ENCODE measurements at places on chromosomes 2 and 18.
A peak's percentile ranks its signal among the peaks of the same experiment; 100 is the strongest.

DNA sequence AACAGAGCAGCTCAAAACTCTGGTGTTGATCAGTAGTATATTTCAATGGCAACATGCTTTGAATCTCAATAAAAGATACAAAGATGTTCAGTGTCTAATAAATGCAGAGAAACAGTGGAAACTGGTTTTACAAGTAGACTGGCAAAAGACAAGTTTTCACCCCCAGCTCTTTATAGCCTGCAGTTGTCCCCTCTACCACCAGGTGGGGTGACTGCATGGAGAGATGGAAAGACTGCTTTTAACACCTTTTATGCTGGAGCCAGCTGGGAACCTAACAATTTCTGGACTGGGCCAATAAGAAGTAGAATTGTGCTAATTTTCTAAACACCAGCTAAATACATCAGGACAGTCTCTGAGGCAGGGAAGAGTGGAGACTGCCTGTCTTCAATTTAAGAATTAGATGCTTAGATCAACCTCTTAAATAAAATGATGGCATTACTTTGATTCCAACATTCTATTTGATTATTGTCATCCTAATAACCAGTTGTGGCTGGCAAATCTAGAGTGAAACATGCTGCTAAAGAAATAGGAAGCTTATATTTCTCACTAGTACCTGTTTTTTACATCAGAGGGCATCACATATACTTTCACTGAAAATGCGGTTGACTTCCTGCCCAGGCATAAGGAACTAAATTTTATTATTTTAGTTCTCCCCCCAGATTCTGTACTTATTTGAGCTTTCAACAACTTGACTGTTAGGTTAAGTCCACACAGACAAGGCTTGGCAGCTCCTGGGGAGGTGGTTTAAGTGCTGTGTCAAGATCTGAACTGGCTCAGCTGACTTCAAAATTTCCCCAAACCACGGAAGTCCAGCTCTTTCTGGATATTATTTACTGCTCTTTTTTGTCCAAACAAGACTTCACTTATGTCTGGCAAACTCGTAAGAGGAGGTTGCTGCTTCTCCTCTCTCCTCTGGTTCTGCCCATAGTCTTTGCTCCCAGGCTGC, 140.5 kb downstream of the TPGS2 start:
- DNase-seq: no peak

- no peak for DNase-seq
Observed at GRCh38 chr2:188046437-188046836, 245.2 kb upstream of the GULP1 start.

DNA sequence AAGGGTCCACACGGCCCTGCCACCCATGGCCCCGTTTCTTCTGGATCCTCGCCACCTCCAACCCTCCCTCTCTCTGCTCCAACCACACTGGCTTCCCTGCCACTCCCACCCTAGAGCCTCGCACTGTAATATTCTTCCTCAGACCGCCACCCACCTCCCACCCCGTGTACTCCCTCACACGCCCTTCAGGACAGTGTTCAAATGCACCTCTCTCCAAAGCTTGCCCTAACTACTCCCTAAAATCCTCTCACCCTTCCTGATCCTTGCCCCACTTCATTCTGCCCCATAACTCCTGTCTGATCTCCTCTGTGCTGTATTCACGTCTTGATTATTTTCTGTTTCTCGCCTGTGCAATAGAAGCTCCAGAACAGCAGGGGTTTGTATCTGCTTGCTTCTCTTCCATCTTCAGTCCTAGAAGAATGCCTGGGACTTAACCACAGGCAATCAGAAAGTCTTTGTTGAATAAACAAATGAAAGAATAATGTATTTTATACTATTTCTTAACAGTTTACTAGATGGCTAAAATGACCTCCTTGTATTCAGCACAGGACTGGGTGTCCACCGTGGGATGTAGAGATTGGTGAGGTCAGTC, 25.5 kb downstream of the EPB41L3 start:
- no peak for DNase-seq

DNA sequence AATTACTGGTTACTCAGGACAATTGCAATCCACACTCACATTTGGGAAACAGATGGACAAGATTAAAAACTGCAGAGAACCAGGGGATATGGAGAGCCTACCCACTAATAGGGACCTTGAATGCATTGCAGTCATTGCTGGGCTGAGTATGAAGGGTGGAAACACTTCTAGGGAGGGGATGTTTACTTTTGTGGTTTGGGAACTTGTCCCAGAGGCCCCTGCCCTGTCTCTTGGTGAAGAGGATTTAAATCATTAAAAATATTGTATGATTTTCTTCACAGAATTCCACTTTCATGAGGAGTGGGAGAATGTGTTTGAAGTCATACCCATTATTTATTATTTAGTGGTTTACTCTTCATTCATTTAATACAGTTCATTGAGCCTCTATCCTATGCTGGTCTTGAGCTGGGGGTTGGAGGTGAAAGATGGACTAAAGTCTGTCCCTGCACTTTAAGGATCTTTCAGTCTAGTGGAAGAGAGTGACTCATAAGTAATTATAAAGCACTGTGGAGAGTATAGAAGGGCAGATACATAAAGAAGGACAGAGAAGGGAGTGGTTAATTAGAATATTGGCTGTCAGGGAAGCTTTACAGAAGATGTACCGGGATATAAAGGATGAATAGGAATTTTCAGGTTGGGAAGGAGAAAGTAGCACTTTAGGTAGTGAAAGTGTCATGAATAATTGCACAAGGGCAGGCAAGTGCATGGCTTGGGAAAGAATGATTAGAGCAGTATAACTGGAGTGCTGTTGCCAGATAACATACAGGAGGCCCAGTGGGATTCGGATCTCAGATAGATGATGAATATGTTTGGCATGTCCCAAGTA, 313.4 kb downstream of the LPIN1 start:
- DNase-seq: no peak

GRCh38 chr2:182548031-182548950, 121.5 kb upstream of the PDE1A start:
- no peak for DNase-seq

- no peak for DNase-seq
Observed at GRCh38 chr2:8253781-8254180, 428.1 kb upstream of the ID2 start.

DNA sequence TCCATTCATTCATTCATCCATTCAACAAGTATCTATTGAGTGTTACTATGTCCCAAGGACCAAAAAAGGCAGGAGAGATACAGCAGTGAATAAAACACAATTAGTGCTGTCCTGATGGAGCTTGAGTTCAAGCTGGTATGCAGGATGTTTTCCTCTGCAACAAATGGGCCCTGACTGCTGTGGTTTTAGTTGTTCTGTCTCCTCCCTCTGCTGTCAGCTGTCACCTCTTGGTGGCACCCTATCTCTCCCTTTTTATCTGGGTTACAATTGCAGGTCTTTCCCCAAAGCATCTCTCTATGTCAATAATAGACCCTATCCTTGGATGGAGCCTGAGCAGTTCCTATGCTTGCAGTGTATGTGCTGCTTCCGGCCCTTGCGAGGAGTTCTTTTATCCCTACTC, 304.8 kb downstream of the PDE11A start:
- DNase-seq: no peak

DNA sequence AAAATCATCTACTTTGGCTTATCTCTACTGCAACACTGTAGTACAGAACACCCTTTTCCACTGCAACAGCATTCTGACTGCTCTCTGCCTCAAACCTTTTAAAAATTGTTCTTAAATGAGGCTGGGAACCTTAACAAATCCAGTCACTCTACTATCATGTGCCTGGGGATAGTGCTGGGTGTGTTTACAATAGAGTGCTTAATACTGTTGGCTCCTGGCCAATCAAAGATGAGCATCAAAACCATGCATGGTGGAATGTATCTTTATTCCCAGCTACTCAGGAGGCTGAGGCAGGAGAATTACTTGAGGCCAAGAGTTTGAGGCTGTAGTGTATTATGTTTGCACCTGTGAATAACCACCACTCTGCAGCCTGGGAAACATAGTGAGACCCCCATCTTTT, 7.4 kb downstream of the ANKAR start:
- DNase-seq: no peak

GRCh38 chr2:43111788-43112554, 114.4 kb downstream of the ZFP36L2 start:
- no peak for DNase-seq

- no peak for DNase-seq
Observed at GRCh38 chr18:45557779-45558178, 57.5 kb upstream of the SLC14A2 start.

- no peak for DNase-seq
Observed at GRCh38 chr2:23689131-23689700, 237.7 kb downstream of the ATAD2B start.

DNA sequence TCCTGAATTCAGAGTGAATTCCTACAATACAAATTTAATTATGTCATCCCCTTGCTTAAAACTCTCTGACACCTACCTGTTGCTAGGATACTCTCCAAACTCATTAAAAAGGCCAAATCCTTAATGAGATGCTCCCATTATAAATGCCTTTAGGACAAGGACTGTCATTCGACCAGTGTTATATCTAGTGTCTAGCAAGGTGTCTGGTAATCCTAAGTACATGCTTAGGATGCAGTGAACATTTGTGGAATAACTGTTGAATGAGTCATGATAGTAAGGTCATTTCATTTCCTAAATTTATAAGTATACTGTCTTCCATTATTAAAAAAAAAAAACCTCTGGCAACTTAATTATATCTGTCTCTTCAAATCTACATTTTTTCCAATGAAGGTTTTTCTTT, 588.9 kb upstream of the NRXN1 start:
- no peak for DNase-seq

GRCh38 chr18:22690556-22690955, 242.6 kb upstream of the RBBP8 start:
- DNase-seq: no peak

DNA sequence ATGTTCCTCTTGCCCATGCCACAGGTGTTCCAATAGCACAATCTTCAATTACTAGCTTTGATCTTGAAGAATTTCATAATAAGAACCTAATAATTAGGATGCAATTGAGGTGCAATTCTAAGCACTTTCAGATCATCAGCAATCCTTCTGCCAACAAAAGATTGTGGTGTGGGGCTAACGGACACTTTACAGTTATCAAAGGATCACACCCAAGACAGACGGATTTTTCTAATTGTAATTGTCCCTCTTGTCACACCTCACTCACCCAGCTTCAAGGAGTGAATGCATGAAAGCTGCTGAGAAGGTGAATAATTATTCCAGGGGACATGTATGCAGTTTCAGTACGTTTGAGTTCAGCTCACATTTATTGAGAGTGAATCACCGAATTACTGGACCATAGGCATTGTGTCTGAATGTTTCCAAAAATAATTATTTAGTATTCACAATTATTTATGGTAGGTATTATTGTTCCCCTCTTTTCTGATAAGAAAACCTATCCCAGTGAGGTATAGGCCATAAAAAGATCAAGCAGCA, 438.5 kb upstream of the TRIB2 start:
- DNase-seq: no peak

DNA sequence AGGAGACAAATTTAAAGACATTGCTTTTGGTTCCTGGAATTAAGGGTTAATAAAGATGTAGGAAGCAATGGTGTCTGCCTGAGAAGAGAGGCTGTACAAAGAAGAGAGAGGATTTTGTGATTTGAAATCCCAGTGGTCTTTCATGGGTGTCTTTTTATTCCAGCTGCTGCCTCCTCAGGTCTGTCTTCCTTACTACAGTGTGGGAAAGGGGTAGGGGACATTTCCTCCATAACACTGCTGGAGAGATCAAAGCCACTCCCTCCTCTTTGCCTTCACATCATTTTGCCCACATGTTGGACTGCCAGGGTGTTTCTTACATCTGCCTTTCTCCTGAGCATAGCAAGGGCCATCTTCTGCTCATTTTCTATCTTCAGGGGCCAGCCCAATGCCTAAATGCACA, 348.5 kb downstream of the EN1 start:
- no peak for DNase-seq

DNA sequence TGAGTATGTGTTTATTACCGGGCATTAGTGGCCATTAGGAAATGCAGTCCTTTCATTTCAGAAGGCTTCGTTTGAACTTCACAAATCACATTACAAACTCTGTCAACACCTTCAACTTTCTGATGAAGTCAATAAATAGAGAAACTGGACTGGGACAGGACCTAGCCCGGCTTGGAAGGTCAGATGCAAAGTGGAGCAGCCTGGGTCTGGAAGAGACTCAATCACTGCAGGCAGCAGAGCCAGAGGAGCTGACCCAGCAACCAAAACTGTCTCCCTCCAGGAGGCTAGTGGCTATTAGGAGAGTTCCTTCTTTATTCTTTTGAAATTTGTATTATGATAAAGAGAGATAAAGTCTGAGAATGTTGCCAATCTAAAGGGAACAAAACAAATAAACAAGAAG, 167.2 kb upstream of the SPOPL start:
- DNase-seq: no peak

DNA sequence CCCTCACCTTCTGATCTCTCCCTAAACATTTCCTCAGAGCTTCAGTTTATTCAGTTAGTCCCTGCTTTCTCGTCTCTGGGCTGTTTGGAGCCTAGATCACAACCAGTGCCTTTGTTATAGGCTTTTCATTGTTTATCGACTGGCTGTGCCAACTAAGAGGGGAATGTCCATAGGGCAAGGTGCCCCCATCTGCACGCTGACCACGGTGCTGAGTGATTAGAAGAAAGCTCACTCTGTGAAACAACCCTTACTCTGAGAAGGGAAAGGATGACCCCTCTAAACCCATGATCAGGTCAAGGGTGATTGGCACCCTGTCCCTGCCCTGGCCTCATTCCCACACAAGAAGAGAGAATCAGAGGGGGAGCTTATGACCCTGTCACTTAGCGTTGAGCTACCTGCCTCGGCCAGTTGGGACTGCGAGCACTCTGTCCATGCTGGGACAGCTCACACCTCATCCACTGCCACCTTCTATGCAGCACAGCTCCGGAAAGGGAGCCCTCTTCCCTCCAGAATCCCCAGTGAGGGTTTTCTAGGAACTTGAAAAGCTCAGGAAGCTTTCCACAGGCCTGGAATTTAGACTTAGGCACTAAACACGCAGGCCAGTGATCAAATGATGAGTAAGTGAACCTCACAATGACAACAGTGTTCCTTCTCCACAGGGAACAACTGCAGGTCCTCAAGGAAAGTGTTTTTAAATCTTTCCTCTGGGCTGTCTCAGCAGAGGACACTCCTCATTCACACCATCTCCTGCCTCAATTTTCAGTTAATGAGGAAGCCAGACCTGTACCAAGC, 2.3 kb upstream of the ACTG2 start:
- DNase-seq: no peak

GRCh38 chr18:80088823-80089222, 20.2 kb upstream of the ADNP2 start:
- DNase-seq: no peak

DNA sequence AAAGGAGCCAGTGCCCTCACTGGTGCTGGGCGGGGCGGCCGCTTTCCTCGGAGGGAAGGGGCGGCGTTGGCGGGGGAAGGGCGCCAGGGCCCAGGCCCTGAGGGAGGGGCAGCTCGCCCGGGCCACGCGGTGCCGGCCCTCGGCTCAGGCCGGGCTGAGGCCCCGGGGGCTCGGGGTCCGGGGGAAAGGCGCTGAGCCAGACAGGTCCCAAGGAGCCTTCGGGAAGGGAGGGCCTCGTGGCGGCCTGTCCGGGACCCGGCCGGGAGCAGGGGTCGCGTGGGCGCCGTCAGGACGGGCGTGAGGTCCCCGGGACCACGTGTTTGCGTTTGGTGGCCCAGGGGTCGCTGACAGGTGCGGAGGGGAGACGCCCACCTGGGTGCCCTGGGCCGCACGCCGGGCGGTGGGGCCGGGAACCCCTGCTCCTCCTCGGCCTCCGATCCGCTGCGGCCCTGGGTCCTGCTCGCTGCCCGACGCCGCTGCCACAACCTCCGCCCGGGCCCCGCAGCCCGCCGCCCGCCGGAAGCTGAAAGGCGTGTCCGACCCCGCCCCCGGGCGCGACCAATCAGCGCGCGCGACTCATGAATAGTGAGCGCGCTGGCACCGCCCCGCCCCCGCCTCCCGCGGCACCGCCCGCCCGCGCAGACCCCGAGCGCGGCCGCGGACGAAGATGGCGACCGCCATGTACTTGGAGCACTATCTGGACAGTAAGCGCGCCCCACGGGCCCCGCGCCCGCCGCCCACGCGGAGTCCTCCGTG, at the start of gene ING5:
Gene ING5, plus strand, starts transcription at position 641 of the 756 bp plus-strand sequence. Its CDS starts 27 bp downstream, at position 668.
- DNase-seq: peak; percentile 93

Measured in stimulated activated CD4-positive, alpha-beta T cell treated with anti-CD3 and anti-CD28 coated beads, Interleukin-1b, Interleukin-23, amount 100 ng/mL, for 1 hour (primary cell).